ENCODE measurements at places on chromosomes 16 and 17.

DNA sequence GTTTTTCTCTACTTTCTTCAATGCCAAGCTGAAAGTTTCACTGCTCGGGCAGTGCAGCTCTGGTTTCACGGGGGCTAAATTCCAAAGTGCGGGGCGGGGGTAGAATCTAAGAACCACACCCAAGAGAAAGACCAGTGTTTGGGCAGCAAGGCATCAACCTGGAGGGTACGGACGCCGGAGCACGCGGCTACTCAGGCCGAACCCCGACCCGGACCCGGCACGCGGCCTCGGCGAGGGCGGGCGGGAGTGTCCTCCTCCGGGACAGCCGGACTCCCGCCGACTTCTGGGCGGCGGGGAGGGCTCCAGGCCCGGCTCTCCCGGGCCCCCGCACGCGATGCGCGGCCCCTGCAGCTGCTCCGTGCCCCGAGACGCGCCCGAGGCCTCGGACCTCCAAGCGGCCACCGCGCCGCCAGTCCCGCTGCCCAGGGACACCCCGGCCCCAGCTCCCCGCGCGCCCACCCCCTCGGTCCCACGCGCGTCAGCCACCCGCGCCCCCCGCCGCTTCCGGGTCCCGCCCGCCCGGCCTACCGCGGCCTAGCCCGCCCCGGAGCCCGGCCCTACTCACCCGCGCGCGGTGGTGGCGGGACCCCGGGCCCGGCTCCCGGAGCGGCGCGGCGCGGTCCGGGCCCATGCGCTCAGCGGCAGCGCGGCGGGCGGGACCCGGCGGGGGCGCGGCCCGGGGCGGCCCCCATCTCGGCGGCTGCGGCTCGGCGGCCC, 561 bp downstream of the AXIN1 start:
- DNase-seq: peak; percentile 43

DNA sequence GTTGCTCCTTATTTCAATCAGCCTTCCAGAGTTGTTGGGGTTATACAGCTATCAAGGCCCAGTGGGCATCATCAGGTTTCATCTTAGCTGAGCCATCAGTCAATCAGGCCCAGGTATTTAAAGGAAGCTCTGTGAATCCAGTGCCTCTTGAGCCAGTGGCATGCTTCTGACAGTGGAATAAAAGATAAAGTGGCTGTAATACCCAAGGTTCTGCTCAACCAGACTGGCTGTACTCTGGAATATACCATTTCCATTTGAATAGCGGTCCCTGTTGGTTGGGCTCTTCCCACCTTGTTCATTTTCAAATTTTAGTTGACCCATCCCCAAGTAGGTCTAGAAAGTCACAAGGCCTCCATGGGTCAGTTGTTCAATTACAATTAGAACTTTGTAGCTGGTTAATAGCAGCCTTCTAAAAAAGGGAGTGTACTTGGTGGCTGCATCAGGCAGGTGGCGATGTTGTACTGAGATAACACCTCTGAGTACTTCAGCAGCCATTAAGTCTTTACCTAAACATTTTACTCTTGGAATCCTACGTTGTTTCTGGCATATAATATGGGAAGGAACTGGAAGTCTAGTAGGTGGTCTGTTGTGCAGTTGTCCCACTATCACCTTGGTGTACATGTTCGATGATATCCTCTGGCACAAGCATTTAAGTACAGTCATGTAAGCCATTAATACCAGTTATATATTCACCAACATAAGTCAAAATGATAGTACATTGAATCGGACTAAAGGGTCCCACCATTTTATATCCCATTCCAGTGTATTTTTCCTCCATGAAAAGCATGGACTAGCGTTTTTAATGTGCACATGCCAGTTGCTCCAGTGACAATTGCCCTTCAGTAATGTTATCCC, 294.1 kb downstream of the BCAS3 start:
- peak; percentile 8 for DNase-seq

DNA sequence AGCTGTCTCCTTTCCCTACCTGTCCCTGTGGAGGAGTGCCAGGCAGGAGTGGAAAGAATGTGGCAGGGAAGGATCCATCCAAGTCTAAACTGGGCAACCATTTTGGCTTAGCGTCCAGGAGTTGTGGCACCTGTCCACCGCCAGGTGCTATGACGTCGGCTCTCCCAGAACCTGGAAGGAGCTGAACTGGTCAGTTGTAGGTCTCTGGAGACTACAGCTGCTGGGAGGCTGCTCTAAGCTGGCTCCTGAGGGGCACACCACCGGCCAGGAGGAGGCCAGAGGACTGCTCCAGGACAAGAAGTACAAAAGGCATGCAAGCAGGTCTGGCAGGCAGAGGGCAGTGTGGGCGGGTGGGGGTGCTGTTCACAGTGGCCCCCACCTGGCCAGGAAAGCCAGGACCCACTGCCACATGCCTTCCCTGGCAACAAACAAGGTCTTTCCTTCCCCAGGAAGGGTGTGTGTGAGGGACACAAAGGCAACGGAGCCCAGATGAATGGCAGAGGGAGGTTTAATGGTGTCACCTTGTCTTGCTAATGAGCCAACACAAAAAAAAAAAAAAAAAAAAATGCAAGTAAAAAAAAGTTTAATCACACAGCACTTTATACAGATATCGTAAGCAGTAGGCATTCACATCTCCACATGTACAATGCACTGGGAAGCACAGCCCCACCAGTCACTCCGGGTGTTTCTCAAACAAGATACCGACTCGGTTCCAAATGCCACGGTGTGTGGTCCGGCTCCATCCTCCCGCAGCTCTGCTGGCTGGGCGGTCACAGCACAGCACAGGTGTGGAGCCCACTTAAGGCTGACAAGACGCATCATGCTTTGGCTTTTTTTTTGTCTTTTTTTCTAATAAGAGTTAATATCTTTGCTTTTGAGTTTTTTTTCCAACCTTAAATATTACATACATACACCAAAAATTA, 4.8 kb downstream of the SPHK1 start:
- no peak for DNase-seq

GRCh38 chr17:50466371-50467113, 2.1 kb downstream of the CHAD start:
- DNase-seq: no peak

GRCh38 chr17:31696184-31696602, 162.9 kb downstream of the COPRS start:
- no peak for DNase-seq

- no peak for DNase-seq
Observed at GRCh38 chr16:12098429-12099310, 122.1 kb downstream of the SNX29 start.

DNA sequence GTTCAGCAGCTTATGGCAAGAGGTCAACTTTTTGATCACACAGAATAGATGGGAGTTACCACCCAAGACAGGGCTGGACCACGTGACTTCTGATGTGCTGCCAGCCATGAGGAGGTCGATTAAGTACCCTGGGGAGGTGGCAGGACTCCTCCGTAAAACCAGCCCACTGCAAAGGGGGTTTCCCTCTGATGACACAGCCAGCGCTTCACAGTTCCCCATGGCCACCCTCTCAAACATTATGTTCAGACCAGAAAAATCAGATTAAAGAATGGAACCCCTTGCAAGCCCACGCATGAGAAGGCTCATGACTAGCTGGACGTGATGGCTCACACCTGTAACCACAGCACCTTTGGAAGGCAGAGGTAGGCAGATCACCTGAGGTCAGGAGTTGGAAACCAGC, 222.9 kb downstream of the CPPED1 start:
- DNase-seq: no peak

GRCh38 chr17:60749708-60750107, 72.1 kb downstream of the BCAS3 start:
- DNase-seq: no peak

- no peak for DNase-seq
Observed at GRCh38 chr17:35560703-35561102, at the start of gene SLFN14. TSS of gene SLFN14 (minus strand) at chr17:35560819. CDS start at chr17:35558062, 2,757 bp downstream.

GRCh38 chr17:19867329-19868078, at the start of gene ULK2:
TSS of gene ULK2 (minus strand) at chr17:19867936. CDS start at chr17:19867417, 519 bp downstream.
- DNase-seq: peak; percentile 80

DNA sequence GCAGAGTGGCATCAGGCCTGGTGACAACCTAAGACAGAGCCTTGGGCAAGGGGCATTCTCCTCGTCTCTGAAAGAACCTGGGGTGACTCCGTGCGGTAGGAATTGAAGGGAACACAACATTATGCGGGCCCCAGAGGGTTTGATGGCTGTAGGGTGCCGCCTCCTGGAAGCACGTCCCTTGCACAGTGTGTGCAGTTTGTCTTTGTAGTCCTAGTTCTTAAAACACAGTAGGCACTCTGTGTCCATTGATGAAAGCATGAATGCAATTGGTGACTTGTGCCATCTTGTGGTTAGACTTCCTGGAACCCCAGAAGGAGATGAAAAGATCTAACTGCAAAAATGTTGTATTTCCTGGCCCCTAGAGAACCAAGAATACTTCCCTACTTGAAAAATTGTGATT, 279.8 kb downstream of the UTP18 start:
- no peak for DNase-seq

DNA sequence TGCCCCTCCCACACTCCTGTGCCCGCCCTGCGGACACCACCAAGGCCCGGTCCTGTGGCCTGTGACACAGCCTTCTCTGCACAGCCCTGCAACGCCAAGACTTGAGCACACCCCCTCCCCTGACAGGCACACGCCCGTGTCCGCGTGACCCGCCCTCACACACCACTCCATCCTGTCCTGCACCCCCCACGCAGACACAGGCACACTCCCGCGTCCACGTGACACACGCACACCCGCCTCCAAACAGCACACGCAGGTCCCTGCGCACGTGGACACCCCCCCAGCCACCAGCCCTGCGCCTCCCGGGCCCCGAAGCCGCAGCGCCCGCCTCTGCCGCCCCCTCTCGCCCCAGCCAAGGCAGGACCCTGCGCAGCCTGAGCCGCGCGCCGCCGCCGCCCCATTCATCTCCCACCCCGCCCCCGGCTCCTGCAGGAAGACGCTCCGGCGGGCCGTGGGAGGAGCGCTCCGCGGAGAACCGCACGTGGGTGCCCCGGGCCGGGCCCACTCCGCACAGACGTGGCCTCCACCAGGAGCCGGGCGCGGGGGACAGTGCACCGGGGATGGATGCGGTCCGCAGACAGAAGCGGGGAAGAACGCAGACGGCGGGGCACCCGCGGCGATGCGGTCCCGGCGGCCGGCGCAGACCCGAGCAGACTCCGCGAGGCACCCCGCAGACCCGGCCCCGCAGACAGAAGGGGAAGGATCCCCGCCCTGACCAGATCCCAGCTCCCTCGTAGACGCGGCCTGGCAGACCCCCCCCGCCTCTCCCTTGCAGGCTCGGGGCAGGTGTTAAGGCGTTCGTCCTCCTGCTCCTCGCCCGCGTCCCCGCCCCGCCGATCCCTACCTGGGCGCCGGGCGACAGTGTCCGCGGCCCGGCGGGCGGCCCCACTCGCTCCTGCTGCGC, 506 bp downstream of the CAMKK1 start:
- peak; percentile 82 for DNase-seq

DNA sequence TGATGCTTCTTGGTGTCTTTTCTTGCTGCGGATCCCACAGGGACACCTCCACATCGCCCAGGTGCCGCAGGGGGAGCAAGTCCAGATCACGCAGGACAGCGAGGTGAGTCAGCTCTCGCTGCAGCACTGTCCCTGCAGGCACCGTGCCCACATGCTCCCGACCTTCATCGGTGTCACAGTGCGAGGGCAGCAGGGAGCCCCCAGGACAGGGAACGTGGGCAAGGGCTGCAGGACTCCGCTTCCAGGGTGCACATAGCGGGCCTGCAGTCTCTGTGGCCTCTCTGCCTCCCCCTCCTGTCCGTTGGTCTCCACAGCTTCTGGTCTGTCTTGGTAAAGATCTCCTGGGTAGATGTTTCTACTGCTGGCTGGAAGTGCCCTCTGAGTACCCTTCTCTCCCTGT, 84.1 kb downstream of the BANP start:
- DNase-seq: no peak

- no peak for DNase-seq
Observed at GRCh38 chr16:5965321-5965720, 867.7 kb upstream of the EEF2KMT start.

GRCh38 chr16:82801361-82801760, 174.6 kb downstream of the CDH13 start:
- peak; percentile 76 for DNase-seq

- no peak for DNase-seq
Observed at GRCh38 chr16:1953734-1954133, 755 bp downstream of the RPL3L start.

DNA sequence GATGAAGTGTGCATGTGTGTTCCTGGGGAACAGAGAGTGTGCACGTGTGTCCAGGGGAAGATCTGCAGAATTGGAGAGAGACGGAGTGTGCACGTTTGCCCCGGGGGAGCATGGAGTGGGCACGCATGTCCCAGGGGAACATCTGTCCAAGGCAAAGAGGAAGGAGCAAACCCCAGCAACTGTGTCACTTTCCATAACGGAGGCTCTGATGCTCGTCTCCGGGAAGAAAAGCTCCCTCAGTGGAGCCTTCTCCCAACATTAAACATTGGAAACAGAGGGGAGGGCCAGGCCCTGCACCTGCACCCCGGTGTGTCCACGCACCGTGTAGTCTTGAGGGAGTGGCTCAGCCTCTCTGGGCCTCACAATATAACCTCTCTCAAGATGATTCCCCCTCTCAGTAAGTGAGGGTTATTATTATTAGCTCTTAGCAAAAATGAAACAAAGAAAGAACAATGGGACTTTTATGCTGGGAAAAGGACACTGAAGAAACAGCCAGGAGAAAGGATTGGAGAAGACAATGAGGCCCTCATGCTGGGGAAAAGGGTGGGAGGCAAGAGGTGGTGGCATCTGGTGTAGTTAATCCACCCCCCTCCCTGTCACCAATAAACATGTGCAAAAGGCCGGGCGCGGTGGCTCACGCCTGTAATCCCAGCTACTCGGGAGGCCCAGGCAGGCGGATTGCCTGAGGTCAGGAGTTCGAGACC, 7.6 kb downstream of the RAB40B start:
- no peak for DNase-seq

GRCh38 chr16:89023621-89024511, 46.9 kb upstream of the CBFA2T3 start:
- no peak for DNase-seq

DNA sequence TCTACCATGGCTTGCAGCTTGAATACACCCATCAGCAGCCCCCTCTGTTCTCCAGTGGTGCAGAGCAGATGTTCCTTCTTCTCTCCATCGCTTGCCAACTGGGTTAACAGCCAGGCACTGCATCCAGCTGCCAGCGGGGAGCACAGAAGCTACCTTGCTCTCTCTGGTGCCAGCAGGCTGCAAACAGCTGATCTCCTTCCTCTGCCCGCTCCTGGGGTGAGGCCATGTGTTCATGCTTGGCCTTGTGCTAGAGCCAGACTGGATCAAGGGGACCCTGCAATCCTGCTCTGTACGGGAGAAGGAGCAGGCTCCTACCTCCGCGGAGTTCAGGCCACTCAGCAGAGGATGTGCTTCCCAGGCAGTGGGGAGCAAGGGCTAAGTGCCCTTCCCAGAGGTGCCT, 24.1 kb upstream of the ENGASE start:
- DNase-seq: no peak

GRCh38 chr16:23369416-23369815, 67.3 kb downstream of the SCNN1B start:
- DNase-seq: no peak

- no peak for DNase-seq
Observed at GRCh38 chr16:78502812-78503350, 403.4 kb downstream of the WWOX start.

All from T-helper 2 cell (primary cell).